ENCODE measurements at places on chromosomes 7 and 10.

DNA sequence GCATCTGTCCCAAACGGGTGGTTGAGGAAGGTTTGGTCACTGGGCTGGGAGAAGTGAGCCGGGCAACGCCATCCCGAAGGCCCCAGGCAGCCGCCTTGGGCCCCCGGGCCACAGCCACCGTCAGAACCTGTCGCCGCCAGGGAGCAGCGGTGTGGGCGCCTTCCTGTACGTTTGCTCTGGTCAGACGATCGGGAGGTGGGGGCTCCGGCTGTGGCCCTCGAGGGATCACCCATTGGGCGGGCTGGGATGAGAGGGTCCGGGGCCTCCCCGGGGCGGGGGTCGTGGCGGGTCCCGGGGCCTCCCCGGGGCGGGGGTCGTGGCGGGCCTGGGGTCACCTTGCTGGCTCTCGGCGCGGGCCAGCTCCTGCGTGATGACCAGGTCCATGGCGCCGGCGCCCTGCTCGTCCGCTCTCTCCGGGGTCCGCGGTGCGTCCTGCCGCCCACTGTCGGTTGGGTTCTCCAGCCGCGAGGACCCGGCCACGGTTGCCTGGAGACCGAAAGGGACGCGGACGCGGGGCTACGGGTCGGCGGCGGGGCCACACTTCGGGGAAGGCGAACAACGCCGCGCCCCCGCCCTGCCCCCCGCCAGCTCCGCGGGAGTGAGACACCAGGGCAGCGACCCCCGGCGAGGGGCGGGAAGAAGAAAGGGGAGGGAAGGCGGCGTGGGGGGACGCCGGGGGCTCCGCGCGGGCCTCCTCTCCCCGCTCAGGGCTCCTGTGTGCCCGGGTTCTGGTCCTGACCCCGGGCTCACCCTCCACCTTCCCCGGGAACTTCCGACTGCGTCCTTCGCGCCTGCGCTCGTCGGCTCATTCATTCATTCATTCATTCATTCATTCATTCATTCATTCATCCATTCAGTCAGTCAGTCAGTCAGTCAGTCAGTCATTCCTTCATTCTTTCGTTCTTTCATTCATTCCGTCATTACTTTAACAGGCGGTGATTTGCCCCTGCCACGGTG, at the start of gene CFAP46:
TSS of gene CFAP46 (minus strand) at position 470 of the 957 bp plus-strand sequence. CDS start at position 384, 86 bp downstream.
- DNase-seq, result no peak

GRCh38 chr7:149877890-149878522, 4.2 kb downstream of the ATP6V0E2 start:
- DNase-seq, result no peak

- no peak for DNase-seq
Measured at GRCh38 chr7:26375726-26376174, 84.1 kb downstream of the SNX10 start.

GRCh38 chr7:22591271-22591670, 91.3 kb upstream of the STEAP1B start:
- DNase-seq, result no peak

- no peak for DNase-seq
Measured at GRCh38 chr10:79490400-79491142, 21.8 kb upstream of the EIF5AL1 start.

DNA sequence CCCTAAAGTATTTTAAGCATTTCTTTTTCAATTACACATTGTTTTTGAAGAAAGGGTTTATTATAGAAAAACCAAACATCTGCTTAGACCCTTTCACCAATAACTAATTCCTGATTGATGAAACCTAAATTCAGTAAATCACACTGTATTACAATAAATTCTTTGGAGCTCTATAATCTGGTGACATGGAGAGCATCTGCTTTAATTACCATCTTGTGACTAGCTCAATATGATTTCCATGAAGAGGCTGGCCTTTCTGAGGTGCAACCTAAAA, 9.7 kb downstream of the HYCC1 start:
- no peak for DNase-seq

GRCh38 chr7:68671046-68671445, 927.2 kb upstream of the AUTS2 start:
- DNase-seq, result no peak

DNA sequence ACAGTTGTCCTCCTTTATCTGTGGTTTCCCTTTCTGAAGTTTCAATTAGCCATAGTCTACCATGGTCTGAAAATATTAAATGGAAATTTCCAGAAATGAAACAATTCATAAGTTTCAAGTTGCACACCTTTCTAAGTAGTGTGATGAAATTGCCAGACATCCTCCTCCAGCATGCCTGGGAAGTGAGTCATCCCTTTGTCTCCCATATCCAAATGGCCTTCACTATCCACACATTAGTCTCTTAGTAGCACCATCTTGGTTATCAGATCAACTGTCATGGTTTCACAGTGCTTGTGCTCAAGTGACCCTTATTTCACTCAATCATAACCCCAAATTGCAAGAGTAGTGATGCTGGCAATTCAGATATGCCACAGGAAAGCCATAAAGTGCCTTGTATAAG, 83.4 kb upstream of the PPP1R9A start:
- no peak for DNase-seq

Measured in stimulated activated CD8-positive, alpha-beta memory T cell treated with anti-CD3 and anti-CD28 coated beads, Interleukin-4, amount 100 ng/mL, for 1 hour (primary cell).